ENCODE measurements at places on chromosomes 7 and 10.

GRCh38 chr7:15554744-15555143 lies 7.1 kb downstream of the AGMO start:
- DNase-seq: no peak

- no peak for DNase-seq
Observed at GRCh38 chr10:98510412-98510995, 63.8 kb upstream of the HPS1 start.

DNA sequence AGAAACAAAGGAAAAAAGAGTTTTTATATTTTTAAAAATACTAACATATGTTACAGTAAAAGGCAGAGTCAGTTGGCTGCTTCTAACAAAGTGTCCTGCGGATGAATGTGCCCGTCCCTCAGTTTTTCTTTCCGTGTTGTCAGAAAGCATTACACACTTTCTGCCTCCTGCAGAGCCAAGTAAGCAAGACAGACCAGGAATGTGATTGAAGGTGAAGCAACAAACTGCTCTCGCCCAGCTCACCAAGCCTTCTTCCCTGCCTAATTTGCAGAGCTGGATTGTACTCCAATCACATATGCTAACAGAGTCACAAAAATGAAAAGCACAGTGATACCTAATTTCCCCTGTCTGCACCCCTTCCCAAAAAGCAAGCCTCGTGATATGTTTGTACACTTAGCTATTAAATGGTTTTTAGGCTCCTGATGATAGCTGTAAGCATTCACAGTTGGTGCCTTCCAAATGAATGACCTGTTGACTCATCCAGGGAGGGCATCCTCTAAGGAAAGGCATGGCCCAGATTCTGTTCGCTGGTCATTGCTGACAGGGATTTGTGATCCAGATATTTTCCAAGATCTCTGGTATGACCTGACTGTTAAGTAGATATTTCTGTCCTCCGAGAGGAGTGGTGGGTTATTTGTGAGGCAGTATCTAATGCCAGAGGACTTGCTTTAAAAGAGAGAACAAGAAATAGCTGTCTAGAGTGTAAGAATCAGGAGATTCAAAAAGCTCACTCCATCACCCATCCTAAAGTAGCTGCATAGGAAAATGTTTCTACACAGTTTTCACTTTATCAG lies 187.3 kb upstream of the PLXDC2 start:
- DNase-seq: no peak

DNA sequence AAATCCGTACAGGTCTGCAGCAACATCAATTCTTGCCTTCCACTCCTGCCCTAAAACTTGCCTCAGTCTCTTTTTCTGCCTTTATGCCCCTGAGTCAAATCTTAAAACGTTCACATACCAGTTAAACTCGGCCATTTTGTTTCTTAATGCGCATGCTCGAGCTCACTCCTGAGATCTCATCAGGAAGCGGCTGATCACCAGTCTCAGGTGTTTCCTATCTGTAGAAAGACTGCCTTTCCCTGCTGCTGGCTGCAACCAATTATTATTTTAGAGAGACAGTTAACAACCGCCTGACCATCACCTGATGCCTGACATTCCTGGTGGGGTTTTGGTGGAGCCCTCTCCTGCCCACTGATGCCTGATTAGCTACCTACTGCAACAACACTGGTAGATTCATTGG lies 70.2 kb upstream of the TMEM140 start:
- no peak for DNase-seq

- no peak for DNase-seq
Observed at GRCh38 chr10:49827297-49827696, 65.2 kb upstream of the OGDHL start.

DNA sequence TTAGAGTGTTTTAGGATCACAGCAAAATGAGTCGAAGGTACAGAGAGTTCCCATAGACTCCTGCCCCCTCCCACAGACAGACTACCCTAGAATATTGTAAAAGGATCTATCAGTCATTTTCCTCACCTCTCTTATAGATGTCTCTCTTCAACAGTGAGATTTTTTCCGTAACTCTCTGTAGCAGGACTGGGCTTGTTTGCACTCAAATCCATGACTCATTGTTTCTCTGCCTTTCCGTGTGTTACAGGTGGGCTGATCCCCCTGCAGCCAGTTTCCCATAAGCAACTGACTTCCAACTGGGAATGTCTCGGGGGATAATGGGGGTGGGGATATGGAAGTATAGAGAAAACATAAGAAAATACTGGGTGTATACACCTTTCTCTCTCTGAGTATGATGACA lies 921.0 kb downstream of the GATA3 start:
- no peak for DNase-seq
